ENCODE measurements at places on chromosomes 2 and 18.
A peak's percentile ranks its signal among the peaks of the same experiment; 100 is the strongest.

DNA sequence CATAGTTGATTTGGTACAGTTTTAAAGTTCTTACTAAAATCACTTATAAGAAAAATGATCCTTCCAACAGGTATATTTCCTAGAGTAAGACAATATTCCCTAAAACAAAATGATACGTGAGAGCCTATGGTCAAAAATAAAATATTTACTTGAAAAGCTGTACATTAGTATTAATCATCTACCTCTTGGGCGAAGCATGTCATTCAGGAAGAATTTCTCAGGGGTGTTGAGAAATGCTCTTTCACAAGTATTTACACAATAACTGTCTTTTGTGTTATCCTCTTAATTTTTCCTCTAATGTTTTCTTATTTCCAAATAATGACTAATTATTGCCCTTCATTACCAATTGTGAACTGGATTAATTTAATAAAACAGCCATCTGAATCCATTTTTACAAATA is 466.3 kb downstream of the SATB2 start:
- H3K4me1 ChIP-seq: no peaks in the 10 kb centered on the region
- H3K27ac ChIP-seq: no peak overlapping the region
- no peaks in the 10 kb centered on the region for H3K27me3 ChIP-seq
- DNase-seq: no peak

- H3K4me3 ChIP-seq: peak overlapping the region; percentile 10
- H3K36me3 ChIP-seq: 0 out of 2 replicates have a peak, but pooled peaks cover 7% of the 10 kb centered on the region
- H3K27ac ChIP-seq: peak overlapping the region; percentile 80
- no peak for DNase-seq
- peaks cover 87% of the 10 kb centered on the region for H3K4me1 ChIP-seq
These were observed 172.1 kb downstream of the ANKRD44 start for GRCh38 chr2:197138506-197138905.

- H3K4me1 ChIP-seq: no peaks in the 10 kb centered on the region
- no peaks in the 10 kb centered on the region for H3K27me3 ChIP-seq
- H3K27ac ChIP-seq: no peak overlapping the region
- no peaks in the 10 kb centered on the region for H3K36me3 ChIP-seq
These were observed 1156.3 kb upstream of the CRIM1 start for GRCh38 chr2:35199298-35199697.

DNA sequence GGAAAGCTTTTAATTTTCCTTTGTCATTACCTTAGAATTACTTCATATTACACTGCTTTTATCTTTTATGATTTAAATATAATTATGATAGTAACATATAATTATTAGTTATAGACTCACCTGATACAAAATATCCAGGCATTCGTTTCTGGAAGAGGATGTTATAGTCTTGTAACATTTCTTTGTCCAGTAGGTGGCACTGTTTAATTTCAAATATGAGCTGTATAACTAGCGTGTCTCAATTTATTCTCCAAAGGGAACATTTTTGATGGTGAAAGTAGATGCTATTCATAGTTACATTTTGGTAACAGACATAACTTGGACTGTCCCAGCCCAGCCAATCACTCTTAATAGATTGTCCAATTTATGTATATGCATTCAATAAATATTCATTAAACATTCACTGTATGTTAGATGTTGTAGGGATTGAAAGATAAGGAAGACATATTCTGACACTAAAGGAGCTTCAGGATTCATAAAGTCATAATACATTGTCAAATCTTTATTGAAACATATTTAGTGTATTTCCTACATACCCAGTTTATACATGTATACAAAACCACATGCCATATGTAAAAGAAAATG is 19.2 kb downstream of the DAW1 start:
- H3K27ac ChIP-seq: no peak overlapping the region
- H3K4me3 ChIP-seq: no peak overlapping the region
- no peaks in the 10 kb centered on the region for H3K36me3 ChIP-seq
- H3K27me3 ChIP-seq: no peaks in the 10 kb centered on the region
- DNase-seq: peak; percentile 82

DNA sequence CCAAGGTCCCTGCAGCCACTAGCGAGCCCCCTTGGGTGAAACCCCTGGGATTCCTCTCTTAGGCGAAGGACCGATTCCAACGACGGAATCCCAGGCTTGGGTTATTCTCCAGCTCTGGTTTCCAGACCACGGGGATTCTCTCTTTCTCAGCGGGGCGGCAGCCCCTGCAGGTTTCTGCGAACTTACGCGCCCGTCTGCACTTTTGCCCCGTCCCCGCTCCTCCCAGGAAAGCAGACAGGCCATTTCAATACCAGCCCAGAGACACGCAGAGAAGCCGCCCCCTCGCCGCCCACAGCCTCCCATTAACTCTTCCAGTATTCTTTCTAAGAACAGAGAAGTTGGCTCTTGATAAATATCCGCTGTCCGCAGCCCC is 1.2 kb downstream of the CBLN2 start:
- no peak for DNase-seq
- no peaks in the 10 kb centered on the region for H3K36me3 ChIP-seq
- H3K27ac ChIP-seq: no peak overlapping the region
- no peak overlapping the region for H3K4me3 ChIP-seq
- H3K4me1 ChIP-seq: no peaks in the 10 kb centered on the region
- no peaks in the 10 kb centered on the region for H3K27me3 ChIP-seq

GRCh38 chr2:29776406-29776805 is 145.0 kb downstream of the ALK start:
- H3K27me3 ChIP-seq: no peaks in the 10 kb centered on the region
- H3K4me1 ChIP-seq: no peaks in the 10 kb centered on the region
- no peak for DNase-seq
- no peak overlapping the region for H3K27ac ChIP-seq
- H3K4me3 ChIP-seq: no peak overlapping the region
- no peaks in the 10 kb centered on the region for H3K36me3 ChIP-seq

- DNase-seq: no peak
- no peaks in the 10 kb centered on the region for H3K4me1 ChIP-seq
- no peaks in the 10 kb centered on the region for H3K27me3 ChIP-seq
- H3K36me3 ChIP-seq: no peaks in the 10 kb centered on the region
- H3K4me3 ChIP-seq: no peak overlapping the region
These were observed 508.5 kb downstream of the RIT2 start for GRCh38 chr18:42606886-42607495.

DNA sequence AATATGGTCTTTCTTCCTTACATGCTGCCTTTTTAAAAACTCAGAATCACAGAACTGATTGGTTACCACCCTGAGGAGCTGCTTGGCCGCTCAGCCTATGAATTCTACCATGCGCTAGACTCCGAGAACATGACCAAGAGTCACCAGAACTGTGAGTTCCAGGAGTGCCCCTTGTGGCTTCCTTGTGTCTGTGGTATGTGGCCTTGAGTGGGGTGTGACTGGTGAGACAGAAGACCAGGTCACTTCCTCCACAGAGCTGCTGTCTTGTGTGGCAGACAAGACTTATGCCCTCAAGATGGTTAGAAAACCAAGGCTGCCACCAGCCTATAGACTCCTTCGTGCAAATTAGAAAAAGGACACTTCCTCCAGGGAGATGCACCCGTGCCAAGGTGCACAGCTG is 72.6 kb downstream of the EPAS1 start:
- no peaks in the 10 kb centered on the region for H3K36me3 ChIP-seq
- no peak overlapping the region for H3K4me3 ChIP-seq
- H3K27ac ChIP-seq: no peak overlapping the region
- H3K4me1 ChIP-seq: no peaks in the 10 kb centered on the region

DNA sequence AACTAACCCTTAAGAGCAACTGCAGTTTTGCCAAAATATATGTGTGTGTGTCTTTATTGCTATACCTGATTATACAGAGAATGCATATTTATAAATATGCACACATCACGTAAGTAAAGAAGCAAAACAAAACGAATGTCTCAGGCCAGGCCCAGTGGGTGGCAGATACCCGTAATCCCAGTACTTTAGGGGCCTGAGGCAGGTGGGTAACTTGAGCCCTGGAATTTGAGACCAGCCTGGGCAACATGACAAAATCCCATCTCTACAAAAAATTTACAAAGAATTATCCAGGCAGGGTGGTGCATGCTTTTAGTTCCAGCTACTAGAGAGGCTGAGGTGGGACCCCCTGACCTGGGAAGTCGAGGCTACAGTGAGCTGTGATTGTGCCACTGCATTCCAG is 745.3 kb downstream of the SATB2 start:
- H3K4me3 ChIP-seq: no peak overlapping the region
- no peaks in the 10 kb centered on the region for H3K4me1 ChIP-seq
- H3K27me3 ChIP-seq: no peaks in the 10 kb centered on the region
- no peak for DNase-seq

DNA sequence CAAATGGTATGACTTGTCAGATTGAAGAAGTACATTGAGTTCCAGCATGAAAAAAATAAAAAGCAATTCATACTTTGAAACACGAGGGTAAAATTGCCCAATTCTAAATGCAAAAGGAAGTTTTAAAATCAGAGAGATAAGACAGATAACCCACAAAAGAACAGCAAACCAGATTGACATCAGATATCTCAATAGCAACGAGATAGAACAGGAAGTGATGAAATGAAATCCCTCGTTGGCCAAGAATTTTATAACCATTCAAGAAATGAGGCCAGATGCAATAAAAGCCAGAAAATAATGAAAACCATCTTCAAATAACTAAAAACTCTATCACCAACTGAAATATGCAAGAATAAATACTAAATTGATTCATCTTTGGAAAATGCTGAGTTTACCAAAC is 172.8 kb downstream of the CD226 start:
- H3K4me1 ChIP-seq: no peaks in the 10 kb centered on the region
- H3K27ac ChIP-seq: no peak overlapping the region
- DNase-seq: no peak
- H3K36me3 ChIP-seq: no peaks in the 10 kb centered on the region

DNA sequence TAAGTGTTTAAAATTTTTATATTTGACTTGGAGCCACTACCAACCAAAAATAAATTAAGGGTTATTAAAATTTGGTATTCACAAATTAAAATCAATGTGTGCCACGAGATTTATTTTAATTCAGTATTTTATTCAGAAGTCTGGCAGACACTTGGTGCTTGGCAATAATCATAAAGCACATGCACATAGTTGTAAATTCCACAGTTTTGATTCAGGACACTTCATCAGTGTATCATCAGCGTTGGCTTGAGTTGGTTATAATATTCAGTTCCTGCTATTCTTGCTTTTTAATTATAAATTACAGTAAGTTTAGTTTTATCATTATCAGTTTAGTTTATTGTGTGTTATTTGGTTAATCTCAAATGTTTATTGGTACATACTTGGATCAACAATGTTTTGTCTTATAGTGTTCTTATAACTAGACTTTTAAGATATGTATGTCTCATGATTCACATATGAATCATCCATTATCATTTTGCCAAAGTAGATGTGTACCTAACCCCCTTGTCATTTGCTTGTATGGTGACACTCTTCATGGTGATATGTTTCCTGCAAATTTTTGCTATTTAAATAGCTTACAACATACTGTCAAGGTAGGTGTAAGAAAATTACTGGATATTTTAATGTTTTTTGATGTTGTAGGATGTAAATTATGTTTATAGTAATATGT is 237.9 kb downstream of the BABAM2 start:
- no peak overlapping the region for H3K4me3 ChIP-seq
- H3K27me3 ChIP-seq: no peaks in the 10 kb centered on the region
- H3K27ac ChIP-seq: no peak overlapping the region
- DNase-seq: no peak

GRCh38 chr2:57878866-57879210 is 167.8 kb upstream of the VRK2 start:
- H3K4me3 ChIP-seq: no peak overlapping the region
- no peaks in the 10 kb centered on the region for H3K36me3 ChIP-seq
- DNase-seq: no peak
- H3K27ac ChIP-seq: no peak overlapping the region
- H3K4me1 ChIP-seq: peaks cover 11% of the 10 kb centered on the region

GRCh38 chr2:67466734-67467133 is 69.6 kb downstream of the ETAA1 start:
- H3K27ac ChIP-seq: no peak overlapping the region
- no peak for DNase-seq
- no peaks in the 10 kb centered on the region for H3K36me3 ChIP-seq
- H3K27me3 ChIP-seq: no peaks in the 10 kb centered on the region

- no peak overlapping the region for H3K27ac ChIP-seq
- H3K4me1 ChIP-seq: peaks cover 7% of the 10 kb centered on the region
- no peak for DNase-seq
- no peaks in the 10 kb centered on the region for H3K27me3 ChIP-seq
These were observed 263.2 kb upstream of the CDH7 start for GRCh38 chr18:65487569-65487968.

DNA sequence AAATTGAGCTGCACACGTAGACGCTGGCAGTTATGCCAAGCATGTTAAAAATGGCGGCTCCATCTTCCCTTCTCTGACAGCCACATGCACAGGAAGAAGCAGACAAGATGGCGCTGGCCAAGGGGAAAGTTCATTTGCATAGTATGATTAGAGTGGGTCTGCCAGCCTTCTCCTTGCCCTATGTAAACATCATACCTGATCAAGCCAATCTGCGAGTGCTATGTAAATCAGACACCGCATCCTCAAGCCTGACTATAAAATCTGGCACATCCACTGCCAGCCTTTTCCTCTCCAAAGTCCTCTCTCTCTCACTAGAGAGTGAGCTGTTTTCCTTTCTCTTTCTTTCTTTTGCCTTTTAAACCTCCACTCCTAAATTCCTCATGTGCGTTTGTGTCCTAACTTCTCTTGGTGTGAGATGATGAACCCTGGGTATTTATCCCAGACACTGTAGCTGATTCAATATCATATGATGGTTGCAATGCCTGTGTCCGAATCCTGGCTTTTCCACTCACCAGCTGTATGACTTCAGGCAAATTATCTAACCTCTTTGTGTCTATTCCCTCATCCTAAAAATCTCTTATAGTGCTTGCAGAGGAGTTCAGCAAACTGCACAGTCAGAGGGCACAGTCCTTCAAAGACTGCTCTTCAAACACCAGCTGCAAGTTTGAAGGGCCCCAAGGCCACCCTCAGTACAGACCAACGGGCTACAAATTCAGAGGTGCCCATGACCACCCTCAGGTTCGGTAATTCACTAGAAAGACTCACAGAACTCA is 39.3 kb upstream of the ITSN2 start:
- H3K4me3 ChIP-seq: no peak overlapping the region
- no peak overlapping the region for H3K27ac ChIP-seq
- no peak for DNase-seq
- H3K4me1 ChIP-seq: no peaks in the 10 kb centered on the region
- H3K27me3 ChIP-seq: peaks cover 4% of the 10 kb centered on the region

DNA sequence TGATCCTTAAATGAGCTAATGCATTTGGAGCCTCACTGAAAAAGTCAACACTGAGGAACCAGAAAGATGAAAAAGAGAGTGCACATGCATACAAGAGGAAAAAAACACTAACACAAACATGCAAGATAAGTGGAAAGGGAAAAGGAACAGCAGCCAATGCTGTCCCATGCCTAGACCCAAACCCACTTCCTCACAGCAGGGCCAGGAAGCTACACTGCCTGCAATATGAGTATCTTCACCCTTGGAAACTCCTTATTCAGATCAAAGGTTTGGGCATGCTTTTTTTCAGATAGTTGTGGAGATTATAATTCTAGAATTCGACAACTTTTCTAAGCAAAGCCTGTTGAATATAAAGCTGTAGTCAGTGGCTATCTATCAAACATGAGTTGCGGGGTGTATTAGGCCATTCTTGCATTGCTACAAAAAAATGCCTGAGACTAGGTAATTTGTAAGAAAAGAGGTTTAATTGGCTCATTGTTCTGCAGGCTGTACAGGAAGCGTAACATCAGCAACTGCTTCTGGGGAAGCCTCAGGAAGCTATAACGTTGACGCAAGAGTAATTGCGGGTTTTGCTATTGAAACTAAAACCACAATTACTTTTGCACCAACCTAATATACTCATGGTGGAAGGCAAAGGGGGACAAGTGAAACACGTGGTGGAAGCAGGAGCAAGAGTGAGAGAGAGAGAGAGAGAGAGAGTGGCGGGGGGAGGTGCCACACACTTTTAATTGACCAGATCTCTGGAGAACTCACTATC is 138.2 kb downstream of the MBD2 start:
- H3K4me3 ChIP-seq: no peak overlapping the region
- DNase-seq: no peak
- H3K27ac ChIP-seq: no peak overlapping the region
- H3K4me1 ChIP-seq: no peaks in the 10 kb centered on the region

Measured in Karpas-422 (cell line).